ENCODE measurements at places on chromosomes 13 and 19.
A peak's percentile ranks its signal among the peaks of the same experiment; 100 is the strongest.

GRCh38 chr19:33948651-33949335 lies 152.1 kb downstream of the KCTD15 start:
- DNase-seq, result no peak

DNA sequence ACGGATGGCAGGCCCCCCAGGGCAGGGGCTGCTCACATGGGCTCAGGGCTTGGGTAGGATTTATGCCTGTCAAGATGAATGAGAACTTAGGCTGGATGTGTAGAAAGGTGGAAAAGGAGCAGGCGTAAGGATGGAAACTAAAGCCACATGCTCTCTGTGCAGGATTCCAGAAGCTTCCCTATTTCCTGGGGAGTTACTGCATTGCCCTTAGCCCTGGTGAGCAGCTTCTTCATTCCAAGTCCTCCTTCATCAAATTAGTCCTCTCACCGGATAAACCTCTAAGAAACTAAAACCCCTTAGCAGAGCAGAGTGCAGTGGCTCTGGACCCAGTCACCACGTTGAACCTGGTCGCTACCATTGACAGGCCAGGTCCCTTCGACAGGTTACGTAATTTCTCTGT lies 7.4 kb downstream of the ATP12A start:
- no peak for DNase-seq

GRCh38 chr19:50922317-50922853 lies 11.2 kb upstream of the KLK4 start:
- DNase-seq, result peak; percentile 68

DNA sequence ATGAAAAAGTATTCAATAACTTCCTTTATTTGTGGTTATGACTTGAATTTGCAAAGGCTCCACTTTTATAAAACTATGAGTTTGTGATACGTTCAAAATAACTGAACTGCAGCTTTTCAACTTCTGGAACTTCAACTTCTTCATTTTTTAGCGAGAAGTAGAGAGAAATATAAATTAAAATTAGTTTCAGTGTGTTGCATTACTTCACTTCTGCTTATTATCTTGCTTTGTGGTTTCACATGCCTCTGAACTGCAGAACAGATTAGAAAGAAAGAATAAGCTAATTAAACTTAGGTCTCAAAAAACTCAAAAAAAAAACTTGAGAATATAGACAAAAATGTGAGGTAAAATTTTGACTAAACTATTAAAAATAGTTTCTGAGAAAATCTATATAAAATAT lies 1073.4 kb downstream of the PCDH17 start:
- DNase-seq, result no peak

GRCh38 chr19:5880604-5881078 lies 10.3 kb upstream of the FUT5 start:
- DNase-seq, result peak; percentile 88

GRCh38 chr13:25980255-25980654 lies 71.6 kb downstream of the SHISA2 start:
- peak; percentile 18 for DNase-seq

GRCh38 chr13:62678039-62678438 lies 1262.4 kb upstream of the PCDH20 start:
- DNase-seq, result no peak

- no peak for DNase-seq
Observed at GRCh38 chr19:31268751-31269383, 80.4 kb downstream of the TSHZ3 start.

DNA sequence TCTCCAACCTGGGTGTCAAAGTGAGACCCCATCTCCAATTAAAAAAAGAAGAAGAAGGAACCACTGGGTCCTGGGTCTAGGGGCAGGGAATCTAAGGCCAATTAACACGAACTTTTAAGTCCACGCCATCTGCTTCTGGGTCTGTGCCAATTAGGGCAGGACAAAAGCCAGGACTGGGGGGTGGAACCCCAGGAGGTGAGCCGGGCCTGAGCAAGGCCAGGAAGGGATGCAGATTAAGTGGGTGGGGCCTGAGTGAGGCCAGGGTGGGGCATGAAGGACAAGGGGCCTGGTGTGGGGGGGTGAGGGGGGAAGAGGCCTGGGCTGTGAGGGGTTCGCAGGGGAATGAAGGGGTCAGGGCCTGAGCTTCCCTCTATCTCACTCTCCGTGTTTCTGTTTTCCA lies 26.3 kb upstream of the ZNF83 start:
- no peak for DNase-seq
